Stimulated activated CD4-positive, alpha-beta T cell treated with anti-CD3 and anti-CD28 coated beads, Interleukin-15, amount 100 ng/mL, for 24 hours (primary cell): ENCODE measurements at places on chromosomes 11 and 22.
A peak's percentile ranks its signal among the peaks of the same experiment; 100 is the strongest.

DNA sequence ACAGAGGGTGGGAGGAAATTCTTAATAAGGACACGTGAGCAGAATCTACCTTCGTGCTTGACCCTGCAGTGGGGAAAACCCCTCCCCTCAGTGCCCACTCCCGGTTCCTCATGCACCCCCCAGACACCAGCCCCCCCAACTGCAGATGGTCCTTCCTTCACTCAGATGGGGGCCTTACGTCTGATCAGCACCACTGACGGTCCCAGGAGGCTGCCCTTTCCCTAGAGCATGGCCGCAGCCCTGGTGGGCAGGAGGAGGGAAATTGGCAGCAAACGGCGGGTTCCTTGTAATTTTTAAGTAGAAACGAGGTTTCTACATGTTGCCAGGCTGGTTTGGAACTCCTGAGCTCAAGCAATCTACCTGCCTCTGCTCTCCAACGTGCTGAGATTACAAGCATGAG is 477.7 kb downstream of the TBC1D22A start:
- no peak for DNase-seq

- DNase-seq, result no peak
Measured at GRCh38 chr11:282171-282570, 4.0 kb downstream of the NLRP6 start.

- no peak for DNase-seq
Measured at GRCh38 chr11:121113611-121114010, 12.6 kb downstream of the TECTA start.

DNA sequence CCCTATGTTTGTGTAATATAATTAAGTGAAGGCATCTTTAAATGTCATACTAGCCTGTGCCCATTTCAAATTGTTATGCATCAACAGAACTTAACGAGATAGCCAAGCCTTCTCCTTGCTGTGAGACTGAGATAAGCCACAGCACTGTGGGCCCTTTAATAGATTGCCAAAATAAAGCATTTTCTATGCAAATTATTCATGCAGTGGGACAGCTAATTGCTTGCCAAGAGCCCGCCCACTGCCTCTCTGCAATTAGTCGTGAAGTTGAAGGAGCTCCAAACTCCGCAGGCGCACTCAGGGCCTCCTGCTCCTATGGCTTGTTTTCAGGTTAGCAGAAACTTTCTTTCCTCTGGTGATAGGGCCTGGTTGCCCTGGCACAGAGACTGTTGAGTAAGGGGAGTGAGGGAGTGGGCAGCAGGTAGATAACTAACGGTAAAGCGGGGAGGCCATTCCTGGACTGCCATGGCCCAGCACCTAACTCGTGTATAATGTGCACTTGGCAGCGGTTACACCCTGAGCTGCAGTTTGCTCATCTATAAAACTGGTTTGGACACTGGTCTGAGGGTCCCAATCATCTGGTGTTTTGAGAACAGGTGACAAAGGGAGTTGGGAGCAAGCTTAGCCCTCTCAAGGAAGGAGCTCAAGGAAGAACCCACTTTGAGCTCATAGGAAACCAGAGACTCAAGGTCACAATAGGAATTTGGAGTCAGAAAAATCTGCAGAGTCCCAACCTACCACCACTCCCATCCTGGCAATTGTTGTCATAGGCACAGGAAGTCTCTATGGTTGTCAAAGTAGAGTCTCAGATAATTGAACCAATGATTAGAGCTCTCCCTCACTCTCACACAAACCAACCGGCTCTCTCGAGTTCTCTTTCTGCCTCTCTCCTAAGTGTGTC is 33.9 kb upstream of the RIC3 start:
- DNase-seq, result no peak

DNA sequence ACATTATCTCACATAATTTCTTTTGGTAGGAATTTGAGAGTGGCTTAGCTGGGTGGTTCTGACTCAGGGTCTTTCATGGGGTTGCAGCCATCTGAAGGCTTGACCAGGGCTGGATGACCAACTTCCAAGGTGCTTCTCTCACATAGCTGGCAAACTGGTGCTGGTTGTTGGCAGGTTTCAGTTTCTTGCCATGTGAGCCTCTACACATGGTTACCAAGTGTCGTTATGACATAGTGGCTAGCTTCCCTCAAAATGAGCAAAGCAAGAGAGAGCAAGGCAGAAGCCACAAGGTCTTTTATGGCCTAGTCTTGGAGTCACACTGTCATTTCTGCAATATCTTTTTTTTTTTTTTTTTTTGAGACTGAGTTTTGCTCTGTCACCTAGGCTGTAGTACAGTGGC is 4.2 kb upstream of the TFIP11 start:
- DNase-seq, result no peak

DNA sequence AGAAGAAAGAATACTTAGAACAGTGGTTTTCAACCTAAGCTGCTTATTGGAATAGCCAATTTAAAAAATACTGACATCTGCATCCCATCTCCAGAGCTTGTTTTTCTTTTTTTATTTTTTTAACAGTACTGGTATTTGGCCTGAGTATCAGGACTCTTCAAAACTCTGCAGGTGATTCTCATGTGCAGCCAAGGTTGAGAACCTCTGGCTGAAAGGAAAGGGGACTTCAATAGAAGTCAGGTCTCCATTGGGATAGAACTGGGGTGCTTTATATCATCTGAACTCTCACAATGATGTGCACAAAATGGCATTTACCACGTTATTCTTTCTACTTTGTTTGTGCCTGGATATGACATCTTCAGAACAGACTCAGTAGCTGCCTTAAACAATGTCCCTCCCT is 55.3 kb downstream of the BBOX1 start:
- DNase-seq, result no peak

DNA sequence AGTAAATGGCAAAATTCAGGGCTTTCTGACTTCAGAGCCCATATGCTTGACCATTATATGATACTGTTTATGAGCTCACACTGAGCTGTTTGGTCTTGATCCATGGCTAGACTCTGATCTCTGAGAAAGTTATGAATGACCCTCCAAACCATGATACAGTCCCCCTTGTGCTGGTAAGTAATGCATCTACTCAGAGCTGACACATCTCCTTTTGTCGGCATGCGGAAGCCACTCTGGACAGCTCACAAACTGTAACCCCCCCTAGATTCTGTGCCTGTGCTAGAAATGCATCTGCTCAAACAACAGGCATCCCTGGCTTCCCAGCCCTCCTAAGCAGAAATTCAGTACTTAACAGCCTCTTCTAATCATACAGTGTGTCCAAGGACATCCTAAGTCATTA is 150.8 kb upstream of the RAG2 start:
- DNase-seq, result no peak

GRCh38 chr11:8056810-8057463 is 24.1 kb upstream of the TUB start:
- no peak for DNase-seq

GRCh38 chr11:8543278-8543677 is 50.8 kb downstream of the STK33 start:
- DNase-seq, result no peak

- DNase-seq, result no peak
Measured at GRCh38 chr11:23539556-23539955, 679.3 kb upstream of the CCDC179 start.

DNA sequence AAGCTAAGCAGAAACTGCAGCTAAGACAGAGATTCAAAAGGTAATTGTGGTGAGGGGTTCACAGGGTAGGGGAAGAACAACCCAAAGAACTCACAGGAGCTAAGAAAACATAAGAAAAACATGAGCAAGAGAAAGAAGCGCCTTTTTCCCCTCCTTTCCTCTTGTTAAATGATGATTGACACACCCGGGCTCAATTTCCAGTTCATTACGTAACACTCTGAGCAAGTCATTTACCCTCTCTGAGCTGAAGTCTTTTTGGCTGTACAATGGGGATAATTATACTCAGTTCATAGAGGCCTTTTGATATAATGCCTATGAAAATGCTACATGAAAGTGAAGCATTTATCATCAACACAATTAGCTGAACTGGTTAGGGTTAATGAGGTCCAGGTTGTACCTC is 17.2 kb downstream of the LRP4 start:
- DNase-seq, result no peak

DNA sequence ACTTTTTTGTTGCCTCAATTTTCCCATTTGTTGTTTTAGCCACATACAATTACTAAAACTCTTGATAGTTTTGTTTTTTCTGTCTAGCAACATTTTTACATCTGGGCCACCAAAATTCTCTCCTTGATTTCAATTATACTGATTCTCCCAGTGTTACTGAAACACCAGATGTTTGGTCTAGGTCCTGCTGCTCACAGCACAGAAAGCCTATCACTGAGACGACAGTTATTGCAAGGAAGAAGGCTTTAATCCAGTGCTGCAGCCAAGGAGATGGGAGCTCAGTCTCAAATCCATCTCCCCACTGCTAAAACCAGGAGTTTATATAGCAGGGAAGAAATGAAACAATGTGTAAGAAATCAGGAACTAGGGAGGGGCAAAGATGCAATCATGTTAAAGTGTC is 837.7 kb upstream of the CNTN5 start:
- no peak for DNase-seq

DNA sequence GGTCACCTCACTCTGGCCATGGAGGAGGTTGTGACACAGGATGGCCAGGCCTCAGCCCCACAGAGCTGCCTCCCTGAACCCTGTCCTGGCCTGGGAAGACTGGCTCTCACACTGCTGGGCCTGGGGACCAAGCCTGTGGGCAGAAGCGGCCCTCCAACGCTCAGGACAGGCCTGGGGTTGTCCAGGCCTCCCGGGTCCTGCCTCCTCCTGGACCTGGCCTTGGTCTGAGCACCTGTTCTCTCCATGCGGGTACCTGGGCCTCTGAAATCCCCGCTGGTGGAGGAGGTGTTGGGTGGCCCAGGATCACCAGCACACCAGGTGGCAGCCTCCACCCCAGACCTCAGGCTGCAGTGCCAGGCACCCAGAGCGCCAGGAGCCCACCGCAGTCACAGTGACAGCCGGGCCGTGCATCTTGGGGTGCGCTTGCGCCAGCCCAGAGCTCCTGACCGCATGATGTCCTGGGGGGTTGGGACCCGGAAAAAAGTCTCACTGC is 16.1 kb upstream of the PIM3 start:
- no peak for DNase-seq

GRCh38 chr11:105989124-105989523 is 32.9 kb downstream of the MSANTD4 start:
- no peak for DNase-seq

- no peak for DNase-seq
Measured at GRCh38 chr11:117070016-117070415, 28.2 kb downstream of the SIK3 start.

GRCh38 chr11:122852074-122852795 is 13.9 kb downstream of the CRTAM start:
- peak; percentile 46 for DNase-seq

- DNase-seq, result no peak
Measured at GRCh38 chr11:44839458-44840084, 111.1 kb downstream of the TP53I11 start.

GRCh38 chr11:8099291-8099899 is 18.4 kb downstream of the TUB start:
- peak; percentile 78 for DNase-seq

GRCh38 chr22:44962741-44963454 is 46.9 kb downstream of the PHF21B start:
- no peak for DNase-seq

- DNase-seq, result peak; percentile 4
Measured at GRCh38 chr11:15006139-15006759, 34.1 kb upstream of the CALCA start.

DNA sequence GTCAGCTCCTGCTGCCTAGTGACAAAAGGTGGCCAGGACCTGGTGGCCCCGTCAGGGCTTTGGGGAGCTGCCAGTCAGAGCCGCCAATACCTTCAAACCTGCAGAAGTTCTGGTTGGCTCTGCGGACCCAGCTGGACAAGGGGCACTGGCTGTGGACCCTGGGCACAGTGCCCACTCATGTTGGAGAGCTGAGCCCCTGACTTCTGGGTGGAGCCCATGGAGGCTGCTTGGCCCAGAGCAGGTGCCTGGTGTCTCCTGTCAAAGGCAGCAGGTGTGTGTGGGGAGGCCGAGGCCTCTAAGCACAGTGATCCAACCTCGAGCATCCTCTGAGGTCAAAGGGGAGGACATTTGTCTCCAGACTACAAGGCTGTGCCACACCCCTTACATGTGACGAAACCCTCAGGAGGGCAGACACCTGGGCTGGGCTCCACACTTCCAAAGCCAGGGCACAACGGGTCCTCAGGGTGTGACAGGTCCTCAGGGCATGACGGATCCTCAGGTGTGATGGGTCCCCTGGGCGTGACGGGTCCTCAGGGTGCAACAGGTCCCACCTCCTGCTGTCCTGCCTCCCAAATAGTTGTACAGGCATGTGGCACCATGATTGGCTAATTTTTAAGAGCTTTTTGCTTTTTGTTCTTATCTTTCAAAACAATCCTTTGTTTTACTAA is 37.0 kb downstream of the MUC2 start:
- no peak for DNase-seq

DNA sequence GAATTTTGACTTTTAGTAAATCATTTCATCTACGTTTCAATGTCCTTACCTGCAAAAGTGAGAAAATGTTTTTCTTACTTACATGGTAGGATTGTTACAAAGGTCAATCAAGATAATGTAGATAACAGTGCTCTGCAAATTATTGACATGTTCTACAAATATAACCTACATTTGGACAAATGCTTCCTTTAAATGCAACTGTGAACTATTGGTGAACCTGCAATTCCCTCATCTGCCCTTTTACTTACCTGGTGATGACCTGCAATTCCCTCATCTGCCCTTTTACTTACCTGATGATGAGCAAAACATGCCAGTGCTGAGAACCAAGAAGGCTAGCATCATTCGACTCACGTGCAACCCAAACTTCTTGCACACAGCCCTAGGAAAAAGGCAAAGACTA is 11.1 kb downstream of the ALG9 start:
- DNase-seq, result no peak

- no peak for DNase-seq
Measured at GRCh38 chr22:48316257-48317250, 1511.1 kb downstream of the BRD1 start.

DNA sequence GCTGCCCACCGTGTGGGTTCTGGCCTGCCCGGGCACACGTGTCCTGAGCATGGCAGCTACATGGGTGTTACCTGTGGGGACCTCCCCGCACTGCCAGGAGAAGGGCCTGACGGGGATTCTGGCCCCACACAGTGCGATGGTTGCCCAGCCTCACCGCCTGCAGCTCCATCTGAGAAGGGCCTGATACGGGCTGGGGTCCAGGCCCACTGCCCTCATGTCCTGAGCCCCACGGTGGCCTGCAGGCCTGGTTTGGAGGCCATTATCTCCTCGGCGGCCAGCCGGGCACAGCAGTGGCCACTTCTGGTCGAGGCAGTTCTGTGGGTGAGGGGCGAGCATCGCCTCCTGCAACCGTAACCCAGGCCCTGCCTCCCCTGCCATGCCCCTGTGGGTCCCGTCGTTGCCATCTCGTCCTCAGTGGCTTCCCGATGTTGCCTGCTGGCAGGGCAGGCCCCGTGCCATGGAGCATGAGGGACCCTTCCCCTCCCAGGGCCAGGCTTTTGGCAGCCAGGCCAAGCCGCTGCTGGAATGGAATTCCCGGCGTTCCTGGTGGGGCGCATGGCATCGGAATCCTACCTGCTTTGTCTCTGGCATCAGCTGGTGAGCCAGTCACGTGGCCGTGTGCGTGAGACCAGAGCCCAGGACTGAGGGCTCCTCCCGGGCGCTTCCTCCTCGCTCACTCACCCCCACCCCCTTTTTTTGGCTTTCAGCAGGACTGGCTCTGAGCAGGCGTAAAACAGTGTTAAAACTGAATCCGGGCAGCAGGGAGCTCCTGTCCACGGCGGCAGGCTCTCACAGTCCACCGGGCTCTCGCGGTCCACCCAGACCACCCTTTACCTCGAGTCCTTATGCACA is 71.9 kb upstream of the PPARA start:
- DNase-seq, result no peak
